ENCODE measurements at places on chromosomes 7 and 10. TPM values are rescaled to one million over a fixed set of nuclear protein-coding genes. Genes with fewer than 3 reads are reported as not detected.

DNA sequence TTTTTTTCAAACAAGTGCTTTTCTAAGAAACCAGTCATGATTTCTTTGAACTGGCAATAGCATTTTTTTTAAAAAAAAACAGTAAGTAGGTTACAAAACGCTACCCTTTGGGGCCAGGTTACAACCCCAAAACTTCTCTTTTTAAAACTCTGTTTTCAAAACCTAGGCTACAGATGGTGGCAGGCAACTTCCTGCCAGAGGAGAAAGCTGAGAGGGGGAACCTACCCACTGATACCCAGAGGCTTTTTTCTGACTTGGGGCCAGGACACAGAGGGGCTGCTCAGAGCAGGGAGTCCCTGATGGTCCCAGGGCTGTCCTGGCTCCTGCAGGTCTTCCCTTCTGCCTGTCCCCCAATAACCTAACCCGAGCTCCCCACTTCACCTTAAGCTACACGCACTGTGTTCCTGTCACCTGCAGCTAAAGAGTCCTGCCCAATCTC, 6.9 kb downstream of the STN1 start:
- no peaks in the 10 kb centered on the region for H3K27me3 ChIP-seq
- no peak overlapping the region for H3K4me3 ChIP-seq
- DNase-seq = no peak
- peaks cover 48% of the 10 kb centered on the region for H3K4me1 ChIP-seq
- H3K36me3 ChIP-seq = peaks cover 21% of the 10 kb centered on the region

- H3K36me3 ChIP-seq = no peaks in the 10 kb centered on the region
These were observed 28.0 kb downstream of the GRK5 start for GRCh38 chr10:119235356-119235755.

GRCh38 chr7:89401690-89402089, 606.2 kb upstream of the TEX47 start:
- no peaks in the 10 kb centered on the region for H3K36me3 ChIP-seq
- H3K4me1 ChIP-seq = no peaks in the 10 kb centered on the region
- no peak for DNase-seq
- H3K27ac ChIP-seq = no peak overlapping the region
- no peak overlapping the region for H3K4me3 ChIP-seq

The ATP5F1C gene
- 284 TPM for total RNA-seq

GRCh38 chr7:139099172-139099947, 10.2 kb downstream of the ZC3HAV1 start:
- H3K4me3 ChIP-seq = no peak overlapping the region
- no peak overlapping the region for H3K27ac ChIP-seq
- DNase-seq = no peak

DNA sequence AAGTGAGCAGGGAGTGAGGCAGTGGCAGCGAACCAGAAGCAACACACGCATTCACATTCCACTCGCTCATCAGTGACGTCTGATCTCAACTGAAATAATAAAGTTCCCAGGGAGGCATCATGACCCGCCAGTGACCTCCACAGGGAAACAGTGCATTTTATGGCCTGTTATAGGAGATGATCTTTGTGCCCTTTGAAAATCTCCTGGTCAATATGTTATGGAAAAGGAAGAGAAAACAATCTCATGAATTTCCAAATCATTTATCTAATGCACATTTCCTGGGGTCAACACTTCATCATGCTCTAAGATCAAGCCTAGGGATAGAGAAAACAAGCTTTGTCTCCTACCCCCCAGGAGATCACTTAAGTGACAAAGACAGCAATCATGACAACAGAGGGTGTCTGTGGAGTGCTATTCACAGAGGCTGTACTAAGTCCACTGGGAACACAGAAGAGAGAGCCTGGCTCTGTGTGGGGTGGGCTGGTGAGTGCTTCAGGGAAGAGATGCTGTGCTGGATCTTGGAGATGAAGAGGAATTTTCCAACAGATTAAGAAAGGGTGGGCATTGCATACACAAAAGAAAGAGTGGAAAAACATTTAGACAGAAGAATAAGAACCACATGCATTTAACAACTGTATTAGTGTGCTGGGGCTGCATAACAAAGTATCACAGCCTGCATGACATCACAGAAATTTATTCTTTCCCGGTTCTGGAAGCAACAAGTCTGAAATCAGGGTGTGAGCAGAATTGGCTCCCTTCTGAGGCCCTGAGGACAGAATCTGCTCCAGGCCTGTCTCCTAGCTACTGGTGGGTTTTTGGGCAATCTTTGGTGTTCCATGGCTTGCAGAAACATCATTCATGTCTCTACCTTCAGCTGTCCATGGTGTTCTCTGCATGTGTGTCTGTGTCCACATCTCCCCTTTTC, 613.9 kb upstream of the IGFBP3 start:
- DNase-seq = no peak
- H3K4me3 ChIP-seq = no peak overlapping the region
- no peak overlapping the region for H3K27ac ChIP-seq
- no peaks in the 10 kb centered on the region for H3K27me3 ChIP-seq

DNA sequence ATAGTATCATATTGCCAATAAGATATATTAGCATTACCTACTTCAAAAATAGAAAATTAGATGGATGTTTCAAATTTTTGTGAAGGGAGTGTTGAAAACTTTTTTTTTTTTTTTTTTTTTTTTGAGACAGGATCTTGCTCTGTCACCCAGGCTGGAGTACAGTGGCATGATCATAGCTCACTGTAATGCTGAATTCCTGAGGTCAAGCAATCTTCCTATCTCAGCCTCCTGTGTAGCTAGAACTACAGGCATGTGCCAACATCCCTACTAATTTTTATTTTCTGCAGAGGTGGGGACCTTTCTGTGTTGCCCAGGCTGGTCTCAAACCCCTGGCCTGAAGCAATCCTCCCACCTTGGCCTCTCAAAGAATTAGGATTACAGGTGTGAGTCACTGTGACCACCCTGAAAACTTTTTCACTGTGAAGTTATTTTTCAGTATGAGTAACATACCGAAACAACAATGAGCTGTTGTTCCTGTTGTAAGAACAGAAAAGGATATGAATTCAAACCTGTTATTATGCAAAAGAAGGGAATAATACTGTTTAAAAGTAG, 266.9 kb downstream of the NEBL start:
- no peaks in the 10 kb centered on the region for H3K27me3 ChIP-seq
- no peaks in the 10 kb centered on the region for H3K36me3 ChIP-seq
- H3K27ac ChIP-seq = no peak overlapping the region
- H3K4me3 ChIP-seq = no peak overlapping the region

DNA sequence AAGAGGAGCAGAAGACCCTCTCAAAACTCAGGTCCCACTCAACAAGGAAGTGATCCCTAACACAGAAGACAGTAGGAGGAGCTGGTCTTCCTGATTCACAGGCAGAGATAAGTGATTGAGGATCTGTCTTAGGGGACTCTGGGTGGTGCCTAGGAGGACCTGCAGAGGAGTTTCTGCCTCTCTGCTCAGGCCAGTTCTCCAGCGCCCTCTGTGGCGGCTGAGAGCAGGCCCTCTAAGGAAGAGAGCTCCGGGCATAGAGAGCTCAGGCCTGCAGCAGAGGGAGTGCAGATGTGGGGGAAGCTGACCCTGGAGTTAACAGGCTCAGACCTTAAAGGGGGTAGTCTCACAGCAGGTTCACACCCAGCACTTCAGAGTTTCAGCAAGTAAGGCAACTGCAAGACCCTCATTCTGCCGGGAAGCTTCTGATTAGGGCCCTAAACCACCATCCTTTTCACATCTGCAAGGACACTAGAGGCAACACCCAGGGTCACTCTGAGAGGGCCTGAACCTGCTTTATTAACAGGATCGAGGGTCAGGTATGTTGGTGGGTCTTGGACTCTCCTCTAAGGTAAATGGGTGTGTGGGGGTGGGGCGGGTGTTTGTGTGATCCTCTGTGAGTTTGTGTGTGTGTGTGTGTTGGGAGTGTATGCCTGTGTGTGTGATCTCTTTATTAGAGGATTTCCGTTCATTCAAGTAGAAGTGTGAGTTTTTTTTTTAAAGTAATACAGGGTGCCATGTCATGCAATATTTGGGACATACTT, 57.6 kb upstream of the TARP start:
- H3K4me1 ChIP-seq = no peaks in the 10 kb centered on the region
- no peak overlapping the region for H3K4me3 ChIP-seq
- H3K27ac ChIP-seq = no peak overlapping the region
- H3K27me3 ChIP-seq = peaks cover 30% of the 10 kb centered on the region

The KMT2C gene
- total RNA-seq = 54.3 TPM

DNA sequence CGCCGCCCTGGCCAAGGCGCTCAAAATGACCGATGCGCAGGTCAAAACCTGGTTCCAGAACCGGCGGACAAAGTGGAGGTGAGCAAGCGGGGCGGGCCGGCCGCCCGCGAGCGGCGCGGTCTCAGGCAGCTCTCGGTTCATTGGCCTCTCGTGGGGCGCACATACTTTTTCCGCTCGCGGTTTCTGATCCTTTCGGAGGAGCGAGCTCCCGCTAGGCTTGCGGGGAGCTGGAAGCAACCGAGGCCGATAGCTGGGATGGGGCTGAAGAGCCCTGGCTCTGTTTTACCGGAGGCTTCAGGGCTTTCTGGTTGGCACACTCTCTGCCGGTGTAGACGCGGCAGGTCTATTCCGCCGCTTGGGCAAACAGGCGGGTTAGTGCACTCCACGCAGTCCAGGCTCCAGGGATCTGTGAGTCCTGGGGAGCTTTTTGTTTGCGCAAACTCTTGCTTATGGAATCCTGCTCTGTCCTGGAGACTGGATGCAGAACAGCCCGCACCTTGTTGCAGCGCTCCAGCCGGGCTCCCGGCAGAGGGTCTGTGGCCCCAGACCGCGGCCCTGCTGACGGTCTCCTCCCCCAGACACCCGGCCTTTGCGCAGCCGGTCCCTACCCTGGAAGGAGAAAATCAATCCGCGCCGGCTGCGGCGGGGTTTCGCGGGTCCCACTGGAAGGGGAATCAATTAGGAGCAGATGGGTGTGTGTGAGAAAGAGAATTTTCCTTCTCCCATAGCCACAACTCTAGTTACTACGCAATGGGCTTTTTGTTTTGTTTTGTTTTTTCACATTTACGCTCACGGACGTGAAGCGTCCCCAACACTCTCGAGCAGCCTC, 3.4 kb downstream of the TLX1 start:
- no peak overlapping the region for H3K4me3 ChIP-seq
- no peak overlapping the region for H3K27ac ChIP-seq
- H3K4me1 ChIP-seq = no peaks in the 10 kb centered on the region
- H3K36me3 ChIP-seq = no peaks in the 10 kb centered on the region
- peaks cover 17% of the 10 kb centered on the region for H3K27me3 ChIP-seq

The ST8SIA6 gene
- 0.60 TPM for total RNA-seq

DNA sequence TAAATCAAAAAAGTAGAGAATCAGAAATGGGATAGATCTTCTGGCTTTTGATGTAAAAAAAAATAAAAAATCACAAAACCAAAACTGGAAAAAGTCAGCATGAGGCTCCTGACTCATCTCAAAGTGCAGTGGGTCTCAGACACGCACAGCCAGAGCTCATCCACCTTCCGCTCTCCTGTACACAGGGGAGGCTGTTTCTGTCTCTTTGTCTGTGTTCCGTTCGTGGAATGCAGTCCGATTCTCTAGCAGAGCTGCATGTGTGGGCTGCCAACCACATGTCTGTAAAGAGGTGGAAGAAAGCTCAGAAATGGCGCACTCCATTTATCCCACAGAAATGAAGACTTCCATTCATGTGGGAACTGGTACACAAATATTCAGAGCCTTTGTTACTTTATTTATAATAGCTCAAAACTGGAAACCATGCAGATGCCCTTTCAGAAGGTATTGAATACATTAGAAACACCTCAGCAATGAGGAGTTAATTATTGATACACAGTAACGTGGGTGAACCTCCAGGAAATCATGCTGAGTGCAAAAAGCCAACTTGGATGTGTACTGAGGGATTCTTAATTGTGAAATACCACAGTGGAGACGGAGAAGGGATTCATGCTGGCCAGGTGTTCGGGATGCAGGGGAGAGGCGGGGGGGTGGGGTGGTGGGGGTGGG, 123.3 kb downstream of the TRRAP start:
- no peaks in the 10 kb centered on the region for H3K4me1 ChIP-seq
- no peak overlapping the region for H3K27ac ChIP-seq
- DNase-seq = no peak
- peaks cover 18% of the 10 kb centered on the region for H3K36me3 ChIP-seq
- no peaks in the 10 kb centered on the region for H3K27me3 ChIP-seq

- H3K36me3 ChIP-seq = no peaks in the 10 kb centered on the region
- H3K27ac ChIP-seq = no peak overlapping the region
- no peak for DNase-seq
- peaks cover 9% of the 10 kb centered on the region for H3K4me1 ChIP-seq
These were observed 6.7 kb downstream of the COL1A2 start for GRCh38 chr7:94401428-94401814.

The STAG3 gene
- total RNA-seq = 0.83 TPM

The MACROH2A2 gene
- not detected for total RNA-seq

The FAM241B gene
- total RNA-seq = 13.0 TPM

The TFPI2 gene
- 86.1 TPM for total RNA-seq

GRCh38 chr7:69836702-69837101, 238.4 kb downstream of the AUTS2 start:
- H3K4me3 ChIP-seq = no peak overlapping the region
- no peaks in the 10 kb centered on the region for H3K4me1 ChIP-seq
- H3K27me3 ChIP-seq = no peaks in the 10 kb centered on the region

- H3K27ac ChIP-seq = no peak overlapping the region
- H3K4me1 ChIP-seq = peaks cover 14% of the 10 kb centered on the region
- no peak for DNase-seq
- no peaks in the 10 kb centered on the region for H3K27me3 ChIP-seq
These were observed 80.2 kb downstream of the ZEB1 start for GRCh38 chr10:31399171-31399570.

- H3K27me3 ChIP-seq = no peaks in the 10 kb centered on the region
- no peaks in the 10 kb centered on the region for H3K36me3 ChIP-seq
- no peak for DNase-seq
These were observed 1.6 kb upstream of the PILRA start for GRCh38 chr7:100371561-100372171.

The GCK gene
- not detected for total RNA-seq

The OR2A14 gene
- total RNA-seq = not detected

The NPM3 gene
- 43.6 TPM for total RNA-seq

DNA sequence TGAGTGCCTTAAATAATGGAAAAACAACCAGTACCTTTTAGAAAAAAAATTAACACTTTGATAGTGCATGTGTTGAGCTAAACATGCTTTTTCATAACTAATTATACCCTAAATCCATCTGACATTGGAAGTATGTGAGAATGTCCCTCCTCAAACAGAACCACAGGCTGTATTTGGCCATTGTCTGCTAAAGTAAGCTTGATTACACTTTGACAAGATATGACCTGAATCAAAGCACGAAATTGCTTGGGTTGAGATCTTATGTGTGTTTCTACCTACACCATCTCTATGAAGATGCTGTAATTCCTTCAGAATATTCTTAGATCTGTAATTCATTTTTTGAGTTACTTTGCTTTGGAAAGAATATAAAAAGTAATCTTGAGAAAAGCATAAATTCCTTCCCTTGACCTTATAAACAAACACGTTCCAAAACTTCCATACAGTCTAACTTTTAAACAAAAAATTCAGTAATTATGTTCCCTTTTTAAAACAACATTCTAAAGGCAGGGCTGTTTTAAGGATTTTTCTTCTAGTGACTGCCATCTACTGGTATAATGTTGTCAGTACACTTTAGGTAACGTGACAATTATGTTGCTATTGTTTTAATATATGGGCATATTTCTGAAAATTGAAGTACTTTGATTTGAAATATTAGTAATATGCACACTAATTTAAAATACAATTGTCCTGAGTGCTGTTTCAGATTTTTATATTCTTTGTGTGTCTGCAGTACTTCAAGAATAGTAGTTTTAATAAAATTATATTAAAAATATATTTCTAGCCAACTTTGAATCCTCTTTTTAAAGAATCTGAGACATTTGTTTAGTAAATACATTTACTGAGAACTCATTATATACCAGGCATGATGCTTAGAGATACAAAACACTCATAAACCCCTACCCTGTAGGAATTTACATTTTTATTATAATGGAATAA, 20.9 kb downstream of the CD36 start:
- no peaks in the 10 kb centered on the region for H3K4me1 ChIP-seq
- no peak overlapping the region for H3K4me3 ChIP-seq
- no peak for DNase-seq
- no peaks in the 10 kb centered on the region for H3K36me3 ChIP-seq
- no peaks in the 10 kb centered on the region for H3K27me3 ChIP-seq
- no peak overlapping the region for H3K27ac ChIP-seq

The NANOS1 gene
- total RNA-seq = 7.2 TPM

All from PC-9 (cell line).